ENCODE measurements at places on chromosomes 6 and 20.

DNA sequence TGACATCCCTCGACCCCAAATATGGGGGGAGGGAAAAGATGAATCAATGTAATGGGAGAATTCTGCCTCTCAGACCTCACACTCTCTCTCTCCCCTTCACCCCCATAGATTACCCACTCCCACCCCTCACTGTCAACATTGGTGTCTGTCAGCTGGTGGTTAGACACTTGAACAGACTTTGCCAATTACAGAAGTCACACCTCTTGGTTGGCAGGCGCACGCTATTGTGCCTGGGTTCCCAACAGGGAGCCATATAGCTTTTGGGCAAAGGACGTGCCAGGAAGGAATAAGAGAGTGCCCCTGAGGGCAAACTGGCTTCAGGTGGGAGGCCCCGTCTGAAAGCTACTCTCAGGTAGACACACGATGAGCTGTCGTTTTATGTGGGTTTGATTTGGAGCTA, 54.1 kb upstream of the FYN start:
- DNase-seq = no peak

GRCh38 chr6:137399881-137400443, 94.2 kb downstream of the OLIG3 start:
- no peak for DNase-seq

DNA sequence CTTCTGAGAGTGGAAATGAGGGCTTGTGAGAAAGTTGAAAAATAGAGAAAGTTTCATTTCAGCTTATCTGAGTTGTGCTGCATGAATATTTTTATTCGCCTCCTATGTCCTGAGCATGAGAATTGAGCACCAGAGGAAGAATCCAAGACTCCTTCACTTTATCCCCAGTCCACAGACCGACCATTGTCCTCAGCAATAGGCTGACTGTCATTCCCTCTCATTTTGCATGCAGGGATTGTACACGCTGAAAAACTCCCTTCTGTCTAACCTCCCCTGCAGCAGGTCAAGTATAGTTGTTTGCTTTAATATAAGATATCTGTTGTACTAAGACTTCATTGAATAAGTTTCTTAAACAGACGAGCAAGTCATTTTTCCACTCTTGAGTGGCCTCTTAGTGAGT, 437.6 kb downstream of the PRKN start:
- no peak for DNase-seq

DNA sequence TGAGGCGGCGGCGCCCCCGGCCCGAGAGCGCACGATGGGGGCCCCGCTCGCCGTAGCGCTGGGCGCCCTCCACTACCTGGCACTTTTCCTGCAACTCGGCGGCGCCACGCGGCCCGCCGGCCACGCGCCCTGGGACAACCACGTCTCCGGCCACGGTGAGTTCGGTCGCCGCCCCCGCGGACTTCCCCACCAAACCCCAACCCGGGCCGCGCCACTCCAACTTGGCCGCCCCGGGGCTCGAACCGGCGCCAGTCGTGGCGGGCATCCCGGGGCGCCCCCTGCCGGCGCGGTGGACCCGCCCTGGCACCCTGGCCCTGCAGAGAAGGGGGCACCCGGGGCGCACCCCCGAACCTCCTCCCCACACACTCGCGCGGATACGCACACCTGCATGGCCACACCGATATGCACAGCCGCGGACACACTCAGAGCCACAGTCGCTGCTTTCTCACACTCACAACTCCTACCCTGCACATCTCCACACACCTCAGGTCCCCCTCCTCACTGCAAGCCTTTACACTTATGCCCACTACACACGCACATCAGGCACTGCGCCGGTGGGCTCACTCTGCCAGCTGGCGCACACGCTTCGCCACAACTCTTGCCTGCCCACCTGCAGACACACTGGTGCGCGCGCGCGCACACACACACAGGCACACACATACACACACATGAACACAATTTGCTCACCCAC, 535 bp downstream of the VSTM2L start:
- no peak for DNase-seq

GRCh38 chr6:155936127-155936526, 480.5 kb upstream of the NOX3 start:
- DNase-seq = no peak

All from right renal pelvis (tissue), 4 donors.